ENCODE measurements at places on chromosomes 6 and 20. TPM values are rescaled to one million over a fixed set of nuclear protein-coding genes. Genes with fewer than 3 reads are reported as not detected.

GRCh38 chr6:170056278-170056711 is 234.6 kb downstream of the DLL1 start:
- DNase-seq, result no peak

TAAR6 gene
- total RNA-seq, result not detected

SLC13A3 gene
- 1.5 TPM for total RNA-seq

- DNase-seq, result no peak
These were observed 120.5 kb downstream of the ZMYND8 start for GRCh38 chr20:47235853-47236638.

DNA sequence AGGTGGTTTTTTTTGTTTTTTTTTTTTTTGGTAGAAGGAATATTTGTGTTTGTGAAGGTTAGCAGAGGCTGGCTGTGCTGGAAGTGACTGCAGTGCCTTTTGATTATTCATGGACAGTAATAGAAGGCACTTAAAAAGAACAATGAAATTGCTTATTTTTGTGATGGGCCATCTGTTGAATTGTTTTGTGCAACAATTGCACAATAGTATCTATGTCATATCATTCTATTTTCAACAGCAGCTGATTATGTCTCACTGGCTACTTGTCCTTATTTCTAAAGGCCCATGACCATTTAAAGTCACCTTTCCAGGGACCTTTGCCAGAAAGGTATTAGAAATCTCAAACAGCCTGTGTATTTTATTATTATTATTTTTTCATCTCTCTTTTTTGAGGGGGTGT is 70.6 kb downstream of the AFG1L start:
- no peak for DNase-seq

TULP1 gene
- not detected for total RNA-seq

ZNF334 gene
- total RNA-seq, result 1.4 TPM

GRCh38 chr20:15653396-15654207 is 919.6 kb downstream of the KIF16B start:
- DNase-seq, result no peak

DNA sequence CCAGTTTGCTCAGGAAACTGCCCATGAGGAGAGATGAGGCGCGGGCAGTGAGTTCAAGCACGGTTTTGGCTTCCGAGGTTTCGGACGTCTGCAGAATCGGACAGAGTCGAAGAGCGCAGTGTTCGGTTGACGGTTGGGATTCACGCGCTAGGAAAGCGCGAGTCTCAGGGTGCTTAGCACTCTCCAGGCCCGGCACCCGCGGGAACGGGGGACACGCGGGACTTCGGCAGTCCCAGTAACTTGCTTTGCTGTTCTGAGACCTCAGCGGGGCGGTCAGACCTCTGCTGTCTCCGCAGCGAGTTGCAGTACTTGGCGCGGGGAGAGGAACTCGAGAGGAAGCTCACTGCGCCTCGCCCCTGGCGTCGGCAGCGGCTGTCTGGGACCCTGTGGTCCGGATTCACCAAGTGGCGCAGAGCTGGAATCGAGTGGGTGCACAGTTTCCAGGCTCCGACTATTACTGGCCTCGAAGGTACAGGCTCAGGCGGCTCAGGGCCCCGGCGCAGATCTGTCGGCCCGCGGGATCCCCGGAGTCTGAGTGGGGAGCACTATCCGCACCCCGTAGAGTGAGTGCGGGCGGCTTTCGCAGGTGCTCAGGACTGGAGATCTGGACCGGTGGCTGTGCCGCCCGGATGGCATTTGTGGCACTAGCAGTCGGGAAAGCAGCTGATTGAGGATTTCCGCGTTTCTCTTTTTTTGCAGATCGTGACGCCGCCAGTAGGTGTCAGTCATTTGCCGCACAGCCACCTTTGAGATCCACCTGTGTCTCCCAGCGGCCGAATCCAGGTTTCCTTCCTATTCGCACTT is at the start of gene POM121L2:
Gene POM121L2, minus strand, starts transcription at position 128 of the 804 bp plus-strand sequence. Its CDS starts 103 bp downstream, at position 25.
- peak; percentile 61 for DNase-seq

DNA sequence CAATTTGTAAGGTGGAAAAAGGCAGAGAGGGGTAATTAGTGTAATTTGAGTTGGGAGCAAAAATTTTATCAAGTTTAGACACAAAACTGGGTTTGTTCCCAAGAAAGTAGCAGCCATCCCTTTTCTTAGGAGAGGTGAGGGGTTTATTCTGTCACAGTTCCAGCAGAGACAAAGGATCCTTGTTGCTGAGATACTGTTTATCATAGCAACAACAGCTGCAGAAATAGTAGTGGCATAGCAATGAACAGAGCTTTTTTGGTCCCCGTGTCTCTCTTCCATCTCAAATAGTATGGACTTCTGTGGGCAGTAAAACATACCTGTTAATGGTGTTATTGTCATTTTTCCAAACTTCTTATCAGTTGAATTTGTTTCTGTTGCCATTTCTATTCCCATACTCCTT is 23.9 kb downstream of the ZKSCAN8 start:
- DNase-seq, result no peak

DNA sequence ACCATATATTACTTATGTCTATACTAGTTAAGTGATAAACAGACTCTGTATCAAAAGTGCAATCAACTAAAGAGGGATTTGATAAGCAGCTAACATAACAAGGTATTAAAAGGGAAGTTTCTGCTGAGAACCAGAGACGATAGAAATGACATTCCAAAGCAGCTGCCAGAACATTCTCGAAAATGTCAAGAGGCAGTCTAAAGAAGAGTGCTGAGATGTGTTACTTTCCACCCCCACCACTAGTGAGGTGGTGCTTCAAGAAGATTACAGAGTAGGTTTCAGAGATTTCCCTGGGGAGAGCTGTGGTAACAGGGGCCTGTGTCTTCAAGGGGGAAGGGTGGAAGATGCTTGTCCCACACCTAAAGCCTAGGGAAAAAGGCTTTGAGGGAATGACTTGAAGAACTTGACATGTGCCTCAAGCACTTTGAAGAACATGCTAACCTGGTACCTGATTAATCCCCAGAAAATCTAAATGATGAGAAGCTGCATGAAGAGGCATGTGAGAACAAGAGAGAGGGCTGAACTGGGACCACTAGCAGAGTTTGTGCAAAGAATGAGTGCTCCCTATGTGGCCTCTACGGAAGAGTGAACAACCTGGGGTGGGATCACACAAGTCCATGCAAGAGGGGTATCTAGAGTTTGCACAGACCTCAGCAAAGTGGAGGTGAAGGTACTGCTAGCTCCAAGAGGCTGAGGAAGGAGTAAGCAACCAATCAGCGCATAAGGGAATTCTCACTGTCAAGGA is 5.0 kb downstream of the FAM184A start:
- DNase-seq, result no peak

DNA sequence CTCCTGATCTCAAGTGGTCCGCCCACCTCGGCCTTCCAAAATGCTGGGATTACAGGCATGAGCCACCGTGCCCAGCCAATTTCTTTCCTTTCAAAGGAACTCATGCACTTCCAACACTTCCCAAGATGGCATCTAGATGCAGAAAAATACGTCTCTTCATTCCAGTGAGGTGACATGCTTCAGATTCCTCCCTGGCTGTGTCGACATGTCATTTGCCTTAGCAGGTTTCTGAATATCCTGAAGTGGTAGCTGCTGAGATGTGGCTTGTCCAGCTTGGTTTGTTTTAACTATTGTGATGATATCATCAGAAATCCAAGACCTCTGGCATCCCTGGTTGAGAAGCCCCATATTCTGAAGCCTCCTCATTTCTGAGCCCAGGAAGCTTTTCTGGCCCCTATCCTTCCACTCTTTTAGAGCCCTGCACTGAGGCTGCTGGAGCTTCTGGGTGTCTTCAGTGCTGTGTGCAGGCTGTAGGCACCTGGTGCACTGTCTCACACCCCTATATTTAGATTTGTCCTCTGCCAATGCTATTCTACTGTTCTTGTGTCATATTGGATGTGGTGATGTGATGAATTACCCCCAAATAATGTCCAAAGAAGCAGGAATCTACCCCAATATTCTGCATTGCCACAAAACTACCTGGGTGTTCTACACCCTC is 73.3 kb upstream of the E2F3 start:
- DNase-seq, result no peak

DNA sequence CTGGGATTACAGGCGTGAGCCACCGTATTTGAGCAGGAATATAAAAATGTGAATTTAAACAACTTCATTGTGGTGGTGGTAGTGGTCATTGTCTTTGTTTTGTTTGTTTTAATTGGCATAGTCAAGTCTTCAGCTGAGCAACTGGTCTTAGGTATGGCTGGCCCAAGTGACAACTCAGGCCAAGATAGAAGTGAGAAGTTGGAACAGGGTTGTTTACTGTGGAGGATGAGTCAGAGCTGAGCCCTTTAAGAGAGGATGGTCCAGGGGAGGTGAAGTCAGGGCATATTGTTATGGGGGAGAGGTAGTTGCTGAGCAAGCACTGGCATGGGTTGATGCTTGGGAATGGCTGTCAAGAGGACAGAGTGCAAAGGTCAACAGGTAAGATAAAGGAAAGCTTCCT is 308.2 kb downstream of the FARS2 start:
- DNase-seq, result no peak

GRCh38 chr20:40682104-40682981 is 6.7 kb downstream of the MAFB start:
- DNase-seq, result peak; percentile 40

SMPDL3A gene
- total RNA-seq, result 27.4 TPM

Measured in liver (tissue), 10 donors.